ENCODE measurements at places on chromosomes 11 and 22. TPM values are rescaled to one million over a fixed set of nuclear protein-coding genes. Genes with fewer than 3 reads are reported as not detected.

TRIM51 gene
- not detected for total RNA-seq

LARGE2 gene
- total RNA-seq, result not detected

H19 gene
- total RNA-seq, result 211 TPM

ADSL gene
- 122 TPM for total RNA-seq

DSCAML1 gene
- total RNA-seq, result 2.0 TPM

UBASH3B gene
- total RNA-seq, result 2.0 TPM

CARD18 gene
- total RNA-seq, result not detected

MEI1 gene
- not detected for total RNA-seq

MAPK8IP2 gene
- total RNA-seq, result 2.9 TPM

MMP12 gene
- 1.8 TPM for total RNA-seq

OR8G5 gene
- total RNA-seq, result not detected

LGR4 gene
- total RNA-seq, result 38.5 TPM

IGLL5 gene
- total RNA-seq, result 0.99 TPM

VPS11 gene
- 34.2 TPM for total RNA-seq

CCND1 gene
- total RNA-seq, result 56.8 TPM

DCDC1 gene
- total RNA-seq, result 1.1 TPM

MS4A4A gene
- 49.9 TPM for total RNA-seq

OR56A1 gene
- under 0.01 TPM for total RNA-seq

UPK3A gene
- not detected for total RNA-seq

ZP1 gene
- not detected for total RNA-seq

ABTB2 gene
- 1.3 TPM for total RNA-seq

MLC1 gene
- total RNA-seq, result 0.14 TPM

FGF19 gene
- total RNA-seq, result not detected

P2RX6 gene
- 2.0 TPM for total RNA-seq

THRSP gene
- total RNA-seq, result not detected

KREMEN1 gene
- 6.1 TPM for total RNA-seq

ARHGAP20 gene
- total RNA-seq, result 2.2 TPM

PLAAT5 gene
- 8.4 TPM for total RNA-seq

SCGB1C1 gene
- not detected for total RNA-seq

PRODH gene
- 4.8 TPM for total RNA-seq

CD3D gene
- 1.4 TPM for total RNA-seq

IL17REL gene
- total RNA-seq, result not detected

BDNF gene
- 0.36 TPM for total RNA-seq

KCNK4 gene
- total RNA-seq, result not detected

CARNS1 gene
- 0.68 TPM for total RNA-seq

CATSPERZ gene
- not detected for total RNA-seq

VWCE gene
- total RNA-seq, result 0.49 TPM

GPHA2 gene
- not detected for total RNA-seq

APOL5 gene
- total RNA-seq, result not detected

LAYN gene
- 48.5 TPM for total RNA-seq

LRRC4C gene
- total RNA-seq, result 2.8 TPM

CLDN5 gene
- total RNA-seq, result 88.9 TPM

PDGFB gene
- total RNA-seq, result 7.1 TPM

RFPL1 gene
- total RNA-seq, result not detected

DCHS1 gene
- 21.7 TPM for total RNA-seq

LRP5 gene
- total RNA-seq, result 18.3 TPM

OR5T2 gene
- not detected for total RNA-seq

PATE4 gene
- not detected for total RNA-seq

RIBC2 gene
- not detected for total RNA-seq

STIM1 gene
- 24.7 TPM for total RNA-seq

KRTAP5-1 gene
- not detected for total RNA-seq

ENTHD1 gene
- total RNA-seq, result not detected

CASP5 gene
- not detected for total RNA-seq

ZNF215 gene
- 1.1 TPM for total RNA-seq

ACTN3 gene
- not detected for total RNA-seq

CRYBA4 gene
- total RNA-seq, result not detected

C22orf42 gene
- not detected for total RNA-seq

OSBP2 gene
- total RNA-seq, result 3.0 TPM

SLC1A2 gene
- total RNA-seq, result 2.2 TPM

All from sigmoid colon (tissue), 7 donors.